Bronchial epithelial cell (primary cell): ENCODE measurements at places on chromosomes 4 and X. TPM values are rescaled to one million over a fixed set of nuclear protein-coding genes. Genes with fewer than 3 reads are reported as not detected.

DNA sequence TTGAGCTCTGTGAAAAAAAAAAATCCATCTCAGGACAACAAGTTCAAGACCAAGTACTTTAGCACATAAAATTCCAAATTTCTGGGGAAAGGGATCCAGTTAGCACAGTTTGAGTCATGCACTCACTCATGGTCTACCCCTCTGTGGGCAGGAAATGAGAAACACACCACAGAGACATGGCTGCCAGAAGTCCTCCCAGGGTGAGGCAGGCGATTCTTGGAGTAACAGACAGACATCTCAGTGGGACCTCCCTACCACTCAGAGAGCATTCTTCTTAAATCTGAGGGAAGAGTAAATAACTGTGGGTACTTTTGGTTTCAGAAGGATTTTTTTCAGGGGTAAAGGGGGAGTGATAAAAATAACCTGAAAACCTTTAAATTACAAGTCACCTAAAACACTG is 14.1 kb downstream of the CXCL1 start:
- peak; percentile 77 for DNase-seq

- DNase-seq, result no peak
Measured at GRCh38 chrX:50996930-50997329, 86.4 kb downstream of the BMP15 start.

GRCh38 chr4:154625971-154626370 is 13.5 kb upstream of the FGG start:
- peak; percentile 30 for DNase-seq

GRCh38 chr4:181618896-181619295 is 624.3 kb upstream of the TENM3 start:
- DNase-seq, result no peak

- DNase-seq, result no peak
Measured at GRCh38 chr4:675036-675882, 917 bp downstream of the MYL5 start.

DNA sequence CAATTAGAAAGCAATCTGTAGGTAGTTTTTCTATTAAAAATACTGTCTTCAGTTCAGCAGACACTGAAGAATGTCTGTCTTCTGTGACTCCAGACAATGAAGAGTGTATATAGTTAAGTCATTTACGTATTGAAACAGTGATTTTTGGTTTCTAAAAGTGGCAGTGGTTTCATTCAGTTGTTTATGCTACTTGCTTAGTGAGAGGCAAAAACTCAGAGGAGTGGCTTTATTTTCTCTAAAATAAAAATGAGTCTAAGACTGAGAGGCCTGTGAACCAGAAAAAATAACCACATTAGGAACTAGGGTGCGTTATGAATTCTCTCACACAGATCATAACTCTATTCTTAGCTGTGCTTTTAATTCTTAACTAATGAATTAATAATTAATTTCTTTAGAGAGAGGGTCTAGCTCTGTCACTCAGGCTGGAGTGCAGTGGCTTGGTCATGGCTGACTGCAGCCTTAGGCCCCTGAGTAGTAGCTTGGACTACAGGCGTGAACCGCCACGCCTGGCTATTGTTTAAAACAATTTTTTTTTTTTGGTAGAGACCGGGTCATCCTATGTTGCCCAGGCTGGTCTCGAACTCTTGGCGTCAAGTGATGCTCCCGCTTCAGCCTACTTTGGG is 31.4 kb downstream of the FREM3 start:
- no peak for DNase-seq

GRCh38 chr4:42347076-42347475 is 50.2 kb upstream of the SHISA3 start:
- DNase-seq, result no peak

- DNase-seq, result no peak
Measured at GRCh38 chr4:122845760-122846159, 19.1 kb downstream of the FGF2 start.

DNA sequence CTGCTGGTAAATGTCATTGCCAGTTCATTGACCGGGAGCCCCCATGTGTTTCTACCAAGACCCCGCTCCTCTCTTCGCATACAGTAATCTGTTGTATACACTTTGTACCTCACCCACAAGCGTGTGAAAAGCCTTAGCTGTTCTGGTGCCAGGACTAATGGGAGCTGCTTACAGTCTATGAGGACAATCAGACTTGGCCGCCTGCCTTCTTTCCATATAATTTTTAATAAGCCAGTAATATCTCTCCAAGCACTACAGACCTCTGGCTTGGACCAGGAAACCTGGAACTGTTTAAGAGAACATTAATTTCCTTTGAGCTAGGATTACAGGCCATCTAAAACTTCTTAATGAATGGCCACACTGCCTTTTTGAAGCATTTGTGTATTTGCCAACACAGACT is 149.7 kb upstream of the MSX1 start:
- no peak for DNase-seq

DNA sequence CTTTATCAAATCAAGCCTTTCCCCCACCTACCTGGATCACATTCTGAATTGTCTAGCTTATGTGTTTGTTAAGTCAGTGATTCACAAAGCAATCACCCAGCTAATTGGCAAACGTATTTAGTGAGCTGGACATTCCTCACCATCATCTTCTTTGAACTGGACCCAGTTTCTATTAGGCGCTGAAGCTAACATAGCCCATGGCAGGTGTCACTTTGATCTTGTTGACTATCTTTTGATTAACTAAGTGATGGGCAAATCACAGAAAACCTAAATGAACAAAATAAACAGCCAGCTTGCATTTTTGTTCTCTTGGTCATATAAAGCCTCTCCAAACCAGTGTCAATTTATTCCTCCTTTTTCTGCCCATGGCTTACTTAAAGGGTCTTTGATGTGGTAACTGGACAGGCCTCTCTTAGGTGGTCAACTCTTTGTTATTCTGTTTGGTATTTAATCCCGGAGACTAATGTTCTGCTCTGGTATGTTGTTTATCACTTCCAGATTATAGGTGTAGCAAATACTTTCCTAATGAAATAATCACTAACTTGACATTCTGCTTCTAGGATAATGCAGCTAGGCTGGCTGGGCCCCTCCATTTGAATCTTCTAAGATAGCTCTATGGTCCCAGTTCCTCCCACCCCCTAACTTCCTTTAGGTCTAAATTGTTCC is 105.3 kb upstream of the SMIM10 start:
- DNase-seq, result peak; percentile 63

GRCh38 chr4:188005561-188005960 is 10.0 kb downstream of the ZFP42 start:
- DNase-seq, result no peak

- DNase-seq, result peak; percentile 61
Measured at GRCh38 chr4:186760576-186760975, 36.9 kb upstream of the FAT1 start.

- peak; percentile 53 for DNase-seq
Measured at GRCh38 chr4:157023941-157024340, 52.0 kb upstream of the GLRB start.

- DNase-seq, result peak; percentile 84
Measured at GRCh38 chrX:47297874-47298273, 65.1 kb downstream of the USP11 start.

DNA sequence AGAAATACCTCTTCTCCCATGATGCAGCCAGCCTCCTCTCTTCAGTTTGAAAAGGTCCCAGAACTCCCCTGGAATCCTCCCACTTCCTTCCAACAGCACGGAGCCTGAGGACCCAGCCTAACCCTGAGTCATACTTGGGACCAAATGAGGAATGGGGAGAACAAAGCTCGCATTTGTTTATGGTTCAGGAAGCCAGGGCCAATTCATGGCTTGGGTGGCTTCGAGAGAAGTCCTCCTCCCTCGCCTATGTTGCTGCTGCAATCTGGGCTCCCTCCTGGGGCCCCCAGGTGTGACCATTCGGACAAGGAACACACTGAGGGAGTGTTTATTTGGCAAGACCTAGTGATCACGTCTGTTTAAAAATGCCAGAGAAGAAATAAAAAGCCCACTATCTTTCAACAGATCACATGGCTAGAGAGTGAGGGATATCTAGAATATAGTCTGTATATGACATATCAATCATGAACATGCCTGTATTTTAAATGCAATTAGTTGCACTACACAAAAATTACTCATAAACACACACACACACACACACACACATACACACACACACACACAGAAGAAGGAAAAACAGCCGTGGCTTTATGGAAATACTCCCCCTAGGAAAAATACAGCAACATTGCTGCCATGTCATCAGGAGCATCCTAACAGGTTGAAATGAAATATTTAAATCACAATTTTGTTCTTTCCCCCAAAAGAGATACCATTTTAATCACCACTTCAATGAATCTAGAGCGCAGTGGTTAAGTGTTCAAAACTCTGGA is 155.7 kb upstream of the MAP3K15 start:
- peak; percentile 74 for DNase-seq

DNA sequence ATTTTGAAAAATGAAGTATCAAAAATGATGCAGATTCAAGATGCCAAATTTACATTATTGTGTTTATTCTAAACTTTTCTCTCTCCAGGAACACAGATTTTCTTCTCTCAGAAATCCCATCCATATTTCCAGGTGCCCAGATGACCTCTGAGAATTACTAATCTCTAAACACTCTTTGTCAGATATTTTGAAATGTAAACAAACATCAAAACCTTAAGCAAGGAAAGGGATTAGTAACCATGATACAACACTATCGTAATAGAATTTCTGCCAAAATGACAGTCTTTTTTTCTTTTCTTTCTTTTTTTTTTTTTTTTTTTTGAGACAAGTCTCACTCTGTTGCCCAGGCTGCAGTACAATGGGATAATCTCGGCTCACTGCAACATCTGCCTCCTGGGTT is 76.7 kb downstream of the PDS5A start:
- DNase-seq, result peak; percentile 58

DNA sequence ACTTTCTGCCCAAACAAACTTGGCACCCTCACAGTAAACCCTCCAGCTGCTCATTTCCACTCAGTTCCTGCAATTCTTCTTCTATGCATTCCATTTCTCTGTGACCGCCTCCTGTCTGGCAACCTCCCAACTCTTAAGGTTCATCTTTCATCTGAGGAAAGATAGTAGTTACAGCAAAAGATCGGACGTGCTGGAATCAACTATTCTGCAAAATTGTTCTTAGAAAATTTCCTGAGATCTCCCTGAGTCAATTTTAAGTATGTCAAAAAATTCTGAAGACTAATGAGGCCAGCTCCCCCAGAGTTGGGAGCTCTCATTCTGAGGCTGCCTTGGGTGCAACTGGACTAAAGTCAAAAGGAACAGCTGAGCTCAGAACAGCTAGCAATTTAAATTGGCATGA is 1026.0 kb downstream of the ADGRL3 start:
- DNase-seq, result no peak

DNA sequence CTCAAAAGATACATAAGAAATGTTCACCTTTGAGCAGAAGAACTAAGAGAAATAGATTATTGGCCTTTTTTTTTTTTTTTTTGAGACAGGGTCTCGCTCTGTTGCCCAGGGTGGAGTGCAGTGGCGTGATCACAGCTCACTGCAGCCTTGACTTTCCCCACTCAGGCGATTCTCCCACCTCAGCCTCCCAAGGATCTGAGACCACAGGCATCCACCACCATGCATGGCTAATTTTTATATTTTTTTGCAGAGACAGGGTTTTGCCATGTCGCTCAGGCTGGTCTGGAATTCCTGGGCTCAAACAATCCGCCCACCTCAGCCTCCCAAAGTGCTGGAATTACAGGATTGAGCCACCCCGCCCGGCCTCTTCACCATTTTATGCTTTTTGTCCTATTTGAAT is 2.9 kb upstream of the TLR6 start:
- no peak for DNase-seq

GRCh38 chr4:94352163-94352562 is 9.5 kb upstream of the HPGDS start:
- DNase-seq, result no peak

DNA sequence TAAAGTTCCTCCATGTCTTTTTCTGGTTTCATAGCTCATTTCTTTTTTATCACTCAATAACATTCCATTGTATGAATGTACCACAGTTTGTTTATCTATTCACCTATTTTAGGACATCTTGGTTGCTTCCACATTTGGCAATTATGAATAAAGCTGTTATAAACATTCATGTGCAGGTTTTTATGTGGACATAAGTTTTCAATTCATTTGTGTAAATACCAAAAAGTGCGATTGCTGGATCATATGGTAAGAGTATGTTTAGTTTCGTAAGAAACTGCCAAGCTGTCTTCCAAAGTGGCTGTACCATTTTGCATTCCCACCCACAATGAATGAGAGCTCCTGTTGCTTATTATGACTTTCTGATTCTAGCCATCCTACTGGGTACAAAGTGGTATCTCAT is 36.3 kb upstream of the ZFX start:
- DNase-seq, result no peak

GRCh38 chrX:32868524-32868895 is 342.8 kb downstream of the DMD start:
- no peak for DNase-seq

- DNase-seq, result no peak
Measured at GRCh38 chr4:126957987-126958386, 674.8 kb upstream of the INTU start.

- no peak for DNase-seq
Measured at GRCh38 chr4:101970547-101971155, 180.1 kb downstream of the BANK1 start.

DNA sequence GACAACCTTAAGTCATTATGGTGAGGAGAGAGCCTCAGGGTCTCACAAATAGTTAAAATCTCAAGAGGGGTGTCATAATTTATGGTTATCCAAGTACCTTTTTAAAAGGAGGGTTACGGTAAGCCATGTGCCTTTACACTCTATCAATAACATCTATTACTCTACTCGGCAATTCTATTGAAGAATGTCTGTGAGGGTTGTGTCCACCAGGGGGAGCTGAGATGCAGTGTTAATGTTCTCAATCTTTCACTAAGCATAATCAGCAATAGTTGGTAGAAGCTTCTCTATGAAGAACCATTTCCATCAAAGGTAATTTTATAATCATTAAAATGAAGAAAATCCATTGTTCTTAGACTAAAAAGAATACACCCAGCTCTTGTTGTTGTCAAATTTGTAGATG is 457.4 kb downstream of the CENPC start:
- DNase-seq, result peak; percentile 49

DNA sequence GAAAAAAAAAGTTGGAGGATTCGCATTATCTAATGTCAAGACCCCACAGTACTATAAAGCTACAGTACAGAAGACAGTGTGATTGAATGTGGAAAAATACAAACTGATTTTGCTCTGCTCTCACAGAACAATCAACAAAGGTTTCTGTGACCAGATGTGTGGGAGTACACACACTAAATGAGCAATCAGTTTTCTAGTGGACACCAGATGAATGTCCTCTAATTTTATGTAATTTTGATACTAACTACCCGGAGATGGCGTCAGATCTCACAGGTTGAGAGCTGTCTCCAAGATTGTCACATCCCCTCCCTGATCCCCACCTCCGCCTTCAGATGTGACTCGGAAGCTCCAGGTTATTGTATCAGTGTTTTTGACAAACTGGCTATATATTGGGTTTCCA is 81.9 kb upstream of the HUWE1 start:
- no peak for DNase-seq

- no peak for DNase-seq
Measured at GRCh38 chrX:16993791-16994318, 47.4 kb downstream of the REPS2 start.

GRCh38 chrX:63581906-63582305 is 203.1 kb downstream of the ARHGEF9 start:
- DNase-seq, result no peak

Gene ITIH6
- total RNA-seq, result not detected in 2 replicates

Gene PKD2
- total RNA-seq, result 12.4 and 22.3 TPM in 2 replicates

Gene ATRX
- 37.6 and 41.2 TPM in 2 replicates for total RNA-seq

Gene ETNPPL
- total RNA-seq, result not detected in 2 replicates

Gene MMRN1
- total RNA-seq, result under 0.01 TPM in 1 of 2 replicates, not detected in the other

Gene SERPINA7
- total RNA-seq, result not detected in 2 replicates

Gene HELT
- not detected in 2 replicates for total RNA-seq

Gene LRAT
- 12.4 and 21.5 TPM in 2 replicates for total RNA-seq

Gene P2RY8
- total RNA-seq, result not detected in 2 replicates

Gene INPP4B
- total RNA-seq, result 63.2 and 74.8 TPM in 2 replicates

Gene TLR3
- total RNA-seq, result 0.26 and 0.38 TPM in 2 replicates

Gene TBC1D9
- total RNA-seq, result 17.1 and 22.4 TPM in 2 replicates

Gene RIPPLY1
- 0.13 TPM in 1 of 2 replicates, not detected in the other for total RNA-seq
